ENCODE measurements at places on chromosomes 13 and 19.

DNA sequence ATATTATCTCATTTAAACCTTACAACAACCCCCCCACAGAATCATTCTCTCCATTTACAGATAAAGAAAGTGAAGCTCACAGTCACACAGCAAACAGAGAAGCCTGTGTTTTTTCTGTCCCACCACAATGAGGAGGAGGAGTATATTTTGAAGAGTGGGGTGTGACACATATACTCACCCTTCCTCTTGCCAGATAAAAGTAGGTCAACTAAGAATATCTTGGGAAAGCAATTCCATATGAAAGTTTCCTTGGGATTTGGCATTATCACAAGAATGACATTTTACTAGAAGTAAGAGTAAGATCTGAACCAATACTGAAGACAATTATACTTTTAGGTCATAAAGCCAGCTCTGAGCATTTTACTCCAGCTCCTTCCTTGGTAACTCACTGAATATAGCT lies 287.5 kb upstream of the HTR2A start:
- DNase-seq: no peak

DNA sequence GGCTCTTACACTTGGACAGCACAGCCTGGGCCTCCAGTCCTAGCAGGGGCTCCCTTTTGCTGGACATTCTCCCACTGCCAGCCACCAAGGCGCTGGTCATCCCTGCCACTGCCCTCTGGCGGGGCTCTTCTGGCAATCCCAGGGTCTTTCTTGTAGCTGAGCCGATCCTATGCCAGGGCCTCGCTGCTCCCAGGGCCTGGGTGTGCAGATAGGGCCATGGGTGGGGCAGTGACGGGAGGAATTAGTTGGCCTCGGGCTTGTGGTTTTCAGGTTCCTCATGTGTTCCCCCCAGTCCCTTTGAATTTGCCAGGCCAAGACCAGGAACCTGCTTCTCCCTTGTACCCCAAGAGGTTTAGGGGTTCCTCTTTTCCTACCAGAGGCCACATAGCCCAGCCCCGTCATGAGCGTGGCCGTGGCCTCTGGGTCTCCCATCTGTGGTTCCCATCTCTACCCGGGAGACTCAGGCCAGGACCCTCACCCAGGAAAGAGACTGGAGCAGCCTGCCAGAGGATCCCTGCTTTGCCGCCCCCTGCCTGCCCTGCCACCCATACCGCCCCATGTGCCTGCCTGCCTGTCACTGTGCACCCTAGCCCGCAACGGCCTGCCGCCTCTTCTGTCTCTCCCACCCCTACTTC lies 26.2 kb downstream of the TMED1 start:
- no peak for DNase-seq

DNA sequence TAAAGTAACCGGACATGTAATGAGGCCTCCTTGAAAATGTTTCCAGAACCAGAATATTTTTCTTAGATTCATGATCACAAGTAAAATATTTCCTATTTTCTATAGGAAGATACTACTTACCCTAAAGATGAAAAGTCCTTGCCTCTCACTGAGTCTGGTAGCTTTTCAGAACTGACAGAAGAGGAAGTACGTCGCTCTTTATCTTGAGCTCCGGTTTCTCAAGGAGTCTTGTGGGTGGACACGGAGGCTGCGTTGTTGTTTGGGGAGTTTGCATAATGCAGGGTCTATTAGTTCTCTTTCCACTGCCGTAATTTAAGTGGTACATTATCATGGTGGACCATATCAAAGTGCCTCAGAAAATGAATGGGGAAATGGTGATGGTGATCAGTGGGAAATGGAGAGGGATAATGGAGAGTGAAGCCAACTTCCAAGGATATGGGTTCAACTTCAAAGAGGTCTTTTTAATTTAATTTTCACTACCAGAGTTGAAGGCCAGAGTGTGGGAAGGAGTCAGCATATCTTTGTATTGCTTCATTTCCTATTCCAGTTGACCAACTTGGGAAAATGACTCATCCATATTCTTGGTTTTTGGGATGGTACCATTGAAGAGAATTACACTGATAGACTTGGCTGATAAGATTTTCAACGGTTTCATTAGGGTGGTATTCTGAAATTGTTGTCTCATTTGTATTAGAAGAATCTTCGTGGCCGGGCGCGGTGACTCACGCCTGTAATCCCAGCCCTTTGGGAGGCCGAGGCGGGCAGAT lies 23.4 kb downstream of the MBD3L2B start:
- no peak for DNase-seq

GRCh38 chr13:23384111-23384510 lies 49.4 kb downstream of the SACS start:
- no peak for DNase-seq
